Suppressor macrophage treated with lipopolysaccharide for 1 hour (primary cell): ENCODE measurements at places on chromosomes 12 and 14.

DNA sequence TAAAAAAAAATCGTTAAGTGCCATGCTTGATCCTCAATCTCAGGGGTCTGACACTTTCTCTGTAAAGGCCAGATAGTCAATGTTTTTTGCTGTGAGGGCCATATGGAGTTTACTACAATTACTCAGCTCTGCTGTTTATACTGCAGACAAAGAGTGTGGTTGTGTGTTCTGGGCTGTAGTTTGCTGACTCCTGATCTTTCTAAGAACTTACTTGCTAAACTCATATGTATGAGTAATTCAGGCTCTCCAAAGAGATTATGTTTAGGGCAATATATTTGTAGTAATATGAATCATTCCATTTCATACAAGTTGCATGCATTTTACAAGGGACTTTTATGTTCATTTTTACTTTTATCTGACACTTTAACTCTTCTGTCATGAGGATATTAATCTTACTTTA is 188.2 kb downstream of the TMTC2 start:
- DNase-seq = peak; percentile 75

GRCh38 chr14:88316521-88316920 is 6.5 kb downstream of the KCNK10 start:
- no peak for DNase-seq

DNA sequence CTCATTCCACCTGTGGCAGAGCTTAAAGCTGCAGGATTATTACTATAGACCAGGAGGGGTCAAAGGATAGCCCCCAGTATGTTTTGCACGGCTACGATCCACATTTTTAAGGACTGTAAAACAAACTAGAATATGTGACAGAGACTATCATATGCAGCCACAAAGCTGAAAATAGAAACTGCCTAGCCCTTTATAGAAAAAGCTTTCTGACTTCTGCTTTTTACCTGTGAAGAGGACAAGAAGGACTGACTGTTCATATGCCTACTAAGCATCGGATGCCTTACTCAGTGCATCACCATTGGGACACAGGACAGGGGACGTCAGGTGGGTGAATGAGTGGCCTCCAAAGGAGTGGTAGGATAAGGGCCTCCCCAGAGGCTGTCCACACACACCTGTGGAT is 29.8 kb downstream of the SPTB start:
- no peak for DNase-seq

DNA sequence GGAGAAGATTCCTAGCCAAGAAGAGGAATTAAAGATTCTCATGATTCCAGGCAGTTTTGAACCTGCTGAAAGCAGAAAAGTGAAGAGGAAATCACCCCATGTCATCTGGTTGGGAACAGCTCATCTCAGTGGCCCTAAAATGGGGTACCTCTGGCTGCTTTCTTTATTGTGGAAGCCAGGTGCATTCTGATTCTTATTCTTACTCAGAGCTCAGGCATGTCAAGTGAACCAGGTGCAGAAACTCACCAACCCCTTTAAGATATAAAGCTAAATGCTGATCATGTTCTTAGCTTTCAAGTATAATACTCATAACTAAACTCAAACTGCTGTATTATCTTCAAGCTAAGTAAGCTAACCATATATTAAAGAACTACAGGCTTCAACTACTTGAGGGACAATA is 253.9 kb upstream of the ARID2 start:
- no peak for DNase-seq

- no peak for DNase-seq
Observed at GRCh38 chr14:23719225-23719985, 83.2 kb downstream of the DHRS2 start.

- no peak for DNase-seq
Observed at GRCh38 chr14:104240434-104241157, 102.2 kb downstream of the KIF26A start.

GRCh38 chr14:30290001-30290400 is 269.0 kb upstream of the G2E3 start:
- no peak for DNase-seq

DNA sequence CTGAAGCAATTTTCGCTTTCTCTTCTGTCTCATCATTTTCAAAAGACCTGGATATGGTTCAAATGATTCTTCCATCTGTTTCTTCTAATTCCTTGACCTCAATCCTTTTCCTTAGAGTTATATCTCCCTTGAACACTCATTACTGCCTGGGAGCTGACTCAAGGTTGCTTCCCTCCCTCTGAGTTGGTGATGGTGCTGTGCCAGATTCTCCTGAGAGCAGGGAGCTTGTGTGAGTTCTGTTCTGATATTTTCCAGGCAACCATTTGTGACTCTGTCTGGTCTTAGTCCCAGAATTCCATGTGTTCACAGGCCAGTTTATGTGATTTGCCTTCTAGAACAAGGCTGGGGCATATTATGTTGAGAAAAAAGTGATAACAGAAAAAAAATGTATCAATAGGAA is 505.1 kb upstream of the SYT1 start:
- no peak for DNase-seq

GRCh38 chr14:23380976-23381375 is 4.1 kb downstream of the CMTM5 start:
- no peak for DNase-seq

DNA sequence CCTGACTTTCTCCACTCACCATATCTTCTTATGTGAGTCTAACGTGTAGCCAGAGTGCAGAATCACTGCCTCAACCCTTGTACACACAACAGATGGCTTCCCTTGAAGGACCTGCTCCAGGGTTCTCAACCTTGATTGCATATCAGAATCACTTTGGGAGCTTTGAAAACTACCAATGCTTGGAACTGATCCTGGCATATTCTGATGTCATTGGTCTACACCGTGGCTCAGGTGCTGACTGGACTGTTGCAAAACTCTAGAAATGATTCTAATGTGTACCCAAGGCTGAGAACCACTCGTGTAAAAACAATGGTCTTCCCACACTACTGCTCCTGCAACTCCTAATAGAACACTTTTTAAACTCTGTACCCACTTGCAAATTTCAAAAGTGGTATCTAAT is 18.5 kb downstream of the TMEM132D start:
- no peak for DNase-seq

DNA sequence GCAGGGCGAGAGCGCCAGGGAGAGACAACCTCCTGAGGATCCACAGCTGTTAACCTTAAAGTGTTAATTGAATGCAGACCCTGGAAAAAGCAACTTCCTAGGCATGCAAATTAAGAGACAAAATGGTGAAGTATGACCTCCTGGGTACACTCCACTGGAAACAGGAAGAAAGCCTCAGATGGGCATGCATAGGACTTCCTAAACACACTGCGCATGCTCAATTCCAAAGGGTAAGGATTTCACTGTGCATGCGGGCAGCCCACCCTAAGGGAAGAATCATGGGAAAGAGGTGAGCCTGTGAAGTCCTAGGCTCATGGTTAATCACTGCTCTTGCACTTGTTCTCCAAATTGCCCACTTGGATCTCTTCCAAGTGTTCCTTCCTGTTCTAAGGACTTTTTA is 80.5 kb upstream of the CAPRIN2 start:
- no peak for DNase-seq

GRCh38 chr12:58969237-58969636 is 48.9 kb upstream of the LRIG3 start:
- DNase-seq = no peak

DNA sequence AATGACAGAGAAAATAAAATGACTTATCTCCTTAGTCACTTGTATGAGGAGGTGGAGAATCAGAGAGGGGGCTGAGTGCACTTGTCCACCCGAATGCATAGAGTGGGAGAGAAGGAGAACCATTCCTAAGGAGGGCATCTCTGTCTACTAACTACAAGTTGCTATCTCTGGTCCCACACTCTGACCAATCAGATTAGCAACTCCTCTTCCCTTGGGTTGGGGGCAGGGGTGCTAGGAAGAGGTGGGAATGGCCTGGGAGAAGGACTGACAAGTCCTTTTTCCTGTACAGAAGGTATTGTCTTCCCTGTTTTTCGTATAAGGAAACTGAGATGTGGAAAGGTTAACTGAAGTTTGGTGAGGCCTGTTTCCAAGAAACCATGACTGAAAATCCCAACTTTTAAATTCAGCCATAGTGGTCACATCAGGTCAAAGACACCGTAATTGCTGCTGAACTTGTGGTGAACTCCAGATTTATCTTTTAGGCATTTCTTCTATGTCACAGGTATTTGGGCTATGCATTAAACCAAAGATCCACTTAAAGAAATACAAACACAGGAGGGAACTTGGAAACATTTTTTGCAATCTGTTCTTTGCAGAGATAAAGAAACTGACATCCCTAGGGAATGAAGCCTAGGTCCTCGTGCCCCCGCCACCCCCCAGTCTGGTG is 207.8 kb downstream of the CRADD start:
- DNase-seq = no peak

GRCh38 chr12:132323171-132324010 is 6.0 kb downstream of the GALNT9 start:
- DNase-seq = no peak

GRCh38 chr14:39876916-39877315 is 444.7 kb upstream of the FBXO33 start:
- DNase-seq = no peak

- no peak for DNase-seq
Observed at GRCh38 chr12:62873826-62874448, 61.0 kb downstream of the PPM1H start.
